Activated naive CD8-positive, alpha-beta T cell treated with anti-CD3 and anti-CD28 coated beads for 36 hours (primary cell): ENCODE measurements at places on chromosomes 7 and 10.

DNA sequence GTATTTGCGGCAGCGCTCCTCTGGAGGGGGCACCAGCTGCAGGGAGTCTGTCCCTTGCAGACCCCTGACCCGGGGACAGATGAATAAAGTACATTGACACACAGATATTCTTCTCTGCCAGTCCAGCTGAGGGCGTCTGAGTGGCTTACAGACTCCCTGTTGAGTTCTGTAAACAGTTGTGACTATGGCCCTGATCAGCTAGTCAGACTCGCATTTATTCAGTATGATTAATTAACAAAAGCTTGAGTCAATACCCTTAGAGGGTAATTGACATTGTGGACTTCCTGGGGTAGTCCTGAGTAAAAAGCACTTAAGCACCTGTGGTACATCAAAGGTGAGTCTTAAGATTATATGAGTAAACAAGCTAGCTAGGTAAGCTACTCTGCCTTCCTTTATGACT, 21.0 kb downstream of the ANKRD30A start:
- no peak for DNase-seq

DNA sequence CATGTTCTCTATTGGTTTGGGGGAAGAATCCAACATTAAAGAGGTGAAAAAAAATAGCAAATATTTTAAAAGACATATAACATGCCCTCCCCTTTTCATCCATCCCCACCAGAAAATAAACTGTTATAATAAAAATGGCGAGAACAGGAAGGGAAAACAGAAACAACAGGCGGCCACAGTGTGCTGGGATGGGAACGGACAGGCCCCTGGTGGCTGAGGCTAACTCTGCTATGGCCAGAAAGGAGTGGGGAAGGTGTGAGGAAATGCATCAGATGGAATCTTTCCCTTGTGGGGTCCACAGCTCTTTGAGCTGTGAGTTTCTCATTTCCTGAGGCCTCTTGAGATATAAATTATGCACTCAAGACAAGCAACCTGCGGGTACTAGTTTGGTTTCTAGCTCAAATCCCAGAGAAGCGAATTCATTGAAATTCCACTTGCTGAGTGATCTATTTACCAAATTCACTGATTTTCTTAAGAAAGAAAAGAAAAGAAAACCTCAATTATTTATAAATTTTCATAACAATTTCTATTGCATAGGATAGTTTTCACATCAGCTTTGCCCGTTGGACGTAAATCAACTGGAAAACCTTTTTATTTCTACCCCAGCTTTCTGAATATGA, 139.5 kb downstream of the BMPER start:
- DNase-seq, result no peak

- no peak for DNase-seq
These were observed 39.6 kb downstream of the NUP205 start for GRCh38 chr7:135597181-135597925.

DNA sequence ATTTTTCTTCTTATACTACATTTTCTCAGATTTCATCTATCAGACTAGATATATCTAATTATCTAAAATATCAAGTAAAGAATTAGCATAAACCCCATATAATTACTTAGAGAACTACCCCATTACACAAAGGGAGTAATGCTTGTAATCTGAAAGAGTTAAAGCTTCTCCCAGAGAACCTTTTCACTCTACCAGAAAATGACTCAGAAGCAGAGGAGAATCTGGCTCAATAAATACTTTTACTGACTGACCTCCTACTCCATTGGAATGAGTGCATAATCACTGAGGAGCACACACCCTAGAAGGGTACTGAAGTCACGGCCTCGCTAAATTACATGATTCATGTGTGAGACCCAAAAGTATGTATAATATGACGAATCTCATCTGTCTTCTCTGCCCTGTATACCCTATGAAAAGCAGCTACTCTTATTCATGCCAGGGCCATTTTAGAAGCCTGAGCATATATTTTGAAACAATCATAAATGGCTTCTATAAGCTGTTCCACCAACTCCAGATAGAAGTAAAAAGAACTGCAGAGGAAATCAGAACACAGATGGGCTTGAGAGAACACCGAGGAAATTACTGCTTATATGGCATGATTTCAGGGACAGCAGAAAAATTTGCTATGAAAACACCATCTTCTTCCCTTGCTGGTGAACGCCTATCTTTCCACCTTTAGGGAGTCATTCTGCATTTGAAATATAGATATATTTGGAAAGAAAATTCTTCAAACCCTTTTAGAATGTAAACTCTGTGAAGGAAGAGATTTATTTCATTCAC, 32.7 kb downstream of the DNMBP start:
- no peak for DNase-seq

DNA sequence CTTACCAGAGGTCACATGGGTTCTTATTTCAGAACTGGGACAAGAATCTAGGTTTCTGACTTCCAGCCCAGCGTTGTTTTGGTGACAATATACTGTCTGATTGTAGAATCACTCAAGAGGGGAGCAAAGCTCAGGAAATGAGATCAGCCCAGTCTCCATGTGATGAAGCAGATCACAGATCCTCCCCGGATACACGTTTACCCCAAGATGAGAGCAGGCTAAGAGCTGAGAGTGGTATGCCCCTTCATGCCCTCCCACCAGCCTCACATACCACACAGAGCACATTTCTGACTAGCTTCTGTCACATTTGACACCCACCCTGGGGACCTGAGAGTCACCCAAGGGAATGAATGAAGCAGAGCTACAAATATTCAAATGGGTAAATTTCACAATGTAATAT, 27.1 kb upstream of the PRKCQ start:
- DNase-seq, result peak; percentile 59

GRCh38 chr10:132062116-132062515, 3.6 kb upstream of the JAKMIP3 start:
- DNase-seq, result no peak

GRCh38 chr10:48744587-48744986, 59.9 kb downstream of the WDFY4 start:
- no peak for DNase-seq

- no peak for DNase-seq
These were observed 14.4 kb downstream of the NAMPT start for GRCh38 chr7:106270122-106270977.
